ENCODE measurements at places on chromosomes 6 and 20. TPM values are rescaled to one million over a fixed set of nuclear protein-coding genes. Genes with fewer than 3 reads are reported as not detected.

- no peaks in the 10 kb centered on the region for H3K27me3 ChIP-seq
- H3K27ac ChIP-seq = peak overlapping the region; percentile 53
- peaks cover 38% of the 10 kb centered on the region for H3K4me1 ChIP-seq
- DNase-seq = peak; percentile 17
- no peak overlapping the region for H3K4me3 ChIP-seq
Measured at GRCh38 chr6:142773324-142773723, 171.7 kb downstream of the HIVEP2 start.

DNA sequence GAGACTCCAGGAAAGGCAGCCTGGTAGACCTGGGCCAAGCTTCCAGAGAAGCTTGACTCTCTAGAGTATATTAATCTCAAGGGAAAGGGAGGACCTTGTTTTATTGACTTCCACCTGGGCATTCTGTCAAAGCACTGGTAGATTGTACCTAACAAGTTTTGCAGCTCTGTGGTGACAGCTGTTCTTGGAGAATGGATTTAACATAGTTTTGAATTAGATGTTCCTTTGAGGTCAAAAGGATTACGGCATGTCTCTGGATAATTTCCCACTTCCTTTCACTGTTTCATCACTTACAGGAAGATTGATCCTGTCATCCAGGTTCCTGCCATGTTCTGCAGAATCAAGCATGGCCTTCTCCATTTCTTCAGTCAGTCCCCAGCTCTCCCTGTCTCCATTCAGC is 246.0 kb downstream of the PHACTR1 start:
- H3K27ac ChIP-seq = no peak overlapping the region
- no peak overlapping the region for H3K4me3 ChIP-seq
- H3K27me3 ChIP-seq = peaks cover 5% of the 10 kb centered on the region
- H3K4me1 ChIP-seq = peaks cover 7% of the 10 kb centered on the region

DNA sequence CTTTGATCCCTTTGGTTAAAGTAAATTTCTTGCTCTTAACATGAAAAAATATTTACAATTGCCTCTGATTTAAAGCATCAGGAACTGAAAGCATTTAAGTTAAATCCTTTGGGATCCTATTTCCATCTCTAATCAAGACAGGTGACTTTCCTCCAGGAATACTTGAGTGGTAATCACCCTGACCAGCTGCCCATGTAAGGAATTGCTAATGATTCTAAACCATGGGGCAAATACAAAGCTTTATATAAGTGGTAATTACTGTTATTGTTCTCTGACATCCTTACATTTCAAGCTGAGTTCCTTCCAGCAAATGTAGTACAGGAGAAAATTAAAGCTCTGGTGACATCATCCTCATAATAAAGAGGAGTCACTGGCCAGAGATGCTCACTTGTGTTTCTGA is 100.6 kb downstream of the CRYBG1 start:
- H3K4me1 ChIP-seq = no peaks in the 10 kb centered on the region
- no peaks in the 10 kb centered on the region for H3K27me3 ChIP-seq
- no peaks in the 10 kb centered on the region for H3K36me3 ChIP-seq
- H3K4me3 ChIP-seq = no peak overlapping the region
- DNase-seq = no peak

DNA sequence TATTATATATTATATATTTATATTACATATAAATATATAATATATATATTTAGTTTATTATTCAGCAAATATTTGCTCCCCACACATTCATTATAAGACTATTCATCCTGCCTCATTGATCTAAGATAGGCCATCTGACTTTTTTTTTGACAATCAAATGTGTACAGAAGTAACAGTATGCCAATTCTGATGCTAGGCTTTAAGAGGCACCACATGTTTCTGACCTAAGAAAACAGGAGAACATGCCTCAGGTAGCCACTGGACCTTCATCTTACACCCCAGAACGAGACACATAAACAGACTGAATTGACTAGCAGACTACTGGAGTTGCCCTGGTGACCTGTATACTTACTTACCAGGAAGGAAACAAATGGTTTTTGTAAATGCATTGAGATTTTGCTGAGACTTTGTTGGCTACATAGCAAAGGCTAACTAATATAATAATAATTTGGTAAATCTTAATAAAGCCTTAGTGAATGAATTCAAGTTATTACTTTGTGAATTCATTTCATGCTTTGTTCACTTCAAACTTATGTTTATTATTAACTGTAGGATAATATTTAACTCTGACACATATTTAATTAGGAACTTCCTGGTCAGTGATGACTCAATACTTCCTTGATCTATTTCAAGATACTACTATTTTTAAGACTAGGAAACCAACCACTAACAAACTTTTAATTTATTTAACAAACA is 13.4 kb upstream of the MYO6 start:
- no peak for DNase-seq
- H3K27me3 ChIP-seq = no peaks in the 10 kb centered on the region
- H3K36me3 ChIP-seq = no peaks in the 10 kb centered on the region
- H3K4me1 ChIP-seq = no peaks in the 10 kb centered on the region

GRCh38 chr20:11274141-11274594 is 600.4 kb upstream of the JAG1 start:
- H3K27ac ChIP-seq = no peak overlapping the region
- H3K27me3 ChIP-seq = no peaks in the 10 kb centered on the region
- no peak for DNase-seq
- no peak overlapping the region for H3K4me3 ChIP-seq
- no peaks in the 10 kb centered on the region for H3K4me1 ChIP-seq

- no peak overlapping the region for H3K4me3 ChIP-seq
- no peaks in the 10 kb centered on the region for H3K27me3 ChIP-seq
- no peak overlapping the region for H3K27ac ChIP-seq
- no peaks in the 10 kb centered on the region for H3K4me1 ChIP-seq
- no peak for DNase-seq
- H3K36me3 ChIP-seq = no peaks in the 10 kb centered on the region
Measured at GRCh38 chr6:22925304-22925835, 356.0 kb downstream of the HDGFL1 start.

DNA sequence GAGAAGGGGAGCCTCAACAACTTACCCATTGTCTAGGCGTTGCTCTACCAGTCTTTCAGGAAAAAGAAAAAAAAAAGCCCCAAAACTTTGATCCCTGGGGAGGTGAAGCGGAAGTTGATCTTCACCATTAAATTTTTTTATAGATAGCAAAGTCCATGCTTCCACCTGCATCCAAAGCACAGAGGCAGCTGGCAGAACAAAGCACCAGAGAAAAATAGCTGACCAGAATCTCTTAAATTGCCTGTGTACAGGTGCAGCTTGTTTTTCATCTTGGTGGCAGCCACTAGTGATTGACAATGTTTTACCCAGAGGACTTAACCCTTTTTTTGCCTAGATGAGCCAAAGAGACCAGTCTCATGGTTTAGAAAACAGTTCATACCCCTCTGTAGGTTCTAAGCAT is 86.0 kb downstream of the MYB start:
- no peaks in the 10 kb centered on the region for H3K36me3 ChIP-seq
- no peaks in the 10 kb centered on the region for H3K4me1 ChIP-seq
- H3K27me3 ChIP-seq = no peaks in the 10 kb centered on the region
- no peak overlapping the region for H3K27ac ChIP-seq

GRCh38 chr20:58482416-58482815 is 32.8 kb downstream of the APCDD1L start:
- H3K27ac ChIP-seq = no peak overlapping the region
- DNase-seq = no peak
- no peak overlapping the region for H3K4me3 ChIP-seq
- no peaks in the 10 kb centered on the region for H3K4me1 ChIP-seq
- H3K27me3 ChIP-seq = no peaks in the 10 kb centered on the region

DNA sequence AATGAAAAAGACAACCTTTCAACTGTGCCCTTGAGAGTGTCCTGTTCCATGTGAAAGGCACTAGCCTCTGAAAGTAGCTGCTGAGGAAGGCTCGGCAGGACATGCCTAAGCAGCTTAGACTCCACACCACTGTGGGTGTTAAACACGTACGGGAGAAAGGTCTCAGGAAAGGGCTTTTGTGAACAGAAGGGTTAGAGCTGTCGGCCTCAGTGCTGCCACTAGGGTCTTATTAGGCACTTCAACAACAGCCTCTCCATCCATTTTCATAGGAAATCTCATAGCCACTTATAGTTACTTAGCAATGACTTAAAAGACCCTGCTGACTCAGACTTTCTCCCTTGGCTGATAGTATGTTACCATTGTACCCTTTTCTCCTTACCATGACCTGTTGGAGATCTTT is 662.8 kb downstream of the TBC1D32 start:
- H3K27ac ChIP-seq = no peak overlapping the region
- H3K36me3 ChIP-seq = no peaks in the 10 kb centered on the region
- H3K4me1 ChIP-seq = no peaks in the 10 kb centered on the region
- no peaks in the 10 kb centered on the region for H3K27me3 ChIP-seq

- H3K27me3 ChIP-seq = no peaks in the 10 kb centered on the region
- no peaks in the 10 kb centered on the region for H3K36me3 ChIP-seq
- no peak for DNase-seq
- H3K27ac ChIP-seq = no peak overlapping the region
- no peak overlapping the region for H3K4me3 ChIP-seq
- no peaks in the 10 kb centered on the region for H3K4me1 ChIP-seq
Measured at GRCh38 chr20:42442716-42443115, 747.0 kb downstream of the PTPRT start.

DNA sequence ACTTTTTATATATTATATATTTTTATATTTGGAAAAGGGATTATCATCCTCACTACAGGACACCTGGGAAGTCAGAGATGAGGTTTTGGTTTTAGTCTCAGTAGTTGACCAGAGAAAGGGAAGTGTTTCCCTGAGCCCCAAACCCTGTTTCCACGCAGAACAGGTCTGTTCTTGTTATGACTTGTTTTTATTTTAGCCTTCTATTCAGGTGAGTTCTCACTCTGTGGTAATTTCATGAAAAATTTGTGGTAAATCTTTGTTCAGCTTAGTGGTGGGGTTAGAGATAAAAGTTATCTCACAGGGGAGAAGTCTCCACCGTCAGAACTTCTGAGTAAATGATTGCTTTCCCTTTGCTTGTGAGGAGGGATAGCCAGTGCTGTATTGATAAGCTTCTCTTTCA is 224.9 kb downstream of the FARS2 start:
- H3K4me3 ChIP-seq = no peak overlapping the region
- no peak for DNase-seq
- H3K4me1 ChIP-seq = no peaks in the 10 kb centered on the region

DNA sequence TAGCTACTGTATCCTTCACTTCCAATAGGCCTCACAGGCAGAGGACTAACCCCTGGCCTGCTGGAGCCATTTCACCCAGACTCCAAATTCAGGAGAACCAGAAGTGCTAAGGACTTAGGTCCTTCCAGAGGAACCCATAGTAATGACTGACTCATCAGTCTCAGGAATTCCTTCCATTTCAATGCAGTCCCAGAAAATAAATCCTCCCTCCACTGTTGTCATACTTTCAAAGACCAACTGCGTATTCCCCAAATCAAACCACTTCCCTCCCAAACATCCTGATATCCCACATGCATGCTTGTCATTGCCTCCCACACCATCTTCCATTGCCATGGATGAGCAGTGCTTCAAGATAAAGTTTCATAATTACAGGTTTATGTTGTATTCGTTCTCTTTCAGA is 31.8 kb upstream of the NT5E start:
- H3K36me3 ChIP-seq = no peaks in the 10 kb centered on the region
- no peaks in the 10 kb centered on the region for H3K27me3 ChIP-seq
- no peak overlapping the region for H3K27ac ChIP-seq
- H3K4me3 ChIP-seq = no peak overlapping the region
- DNase-seq = no peak
- no peaks in the 10 kb centered on the region for H3K4me1 ChIP-seq

DNA sequence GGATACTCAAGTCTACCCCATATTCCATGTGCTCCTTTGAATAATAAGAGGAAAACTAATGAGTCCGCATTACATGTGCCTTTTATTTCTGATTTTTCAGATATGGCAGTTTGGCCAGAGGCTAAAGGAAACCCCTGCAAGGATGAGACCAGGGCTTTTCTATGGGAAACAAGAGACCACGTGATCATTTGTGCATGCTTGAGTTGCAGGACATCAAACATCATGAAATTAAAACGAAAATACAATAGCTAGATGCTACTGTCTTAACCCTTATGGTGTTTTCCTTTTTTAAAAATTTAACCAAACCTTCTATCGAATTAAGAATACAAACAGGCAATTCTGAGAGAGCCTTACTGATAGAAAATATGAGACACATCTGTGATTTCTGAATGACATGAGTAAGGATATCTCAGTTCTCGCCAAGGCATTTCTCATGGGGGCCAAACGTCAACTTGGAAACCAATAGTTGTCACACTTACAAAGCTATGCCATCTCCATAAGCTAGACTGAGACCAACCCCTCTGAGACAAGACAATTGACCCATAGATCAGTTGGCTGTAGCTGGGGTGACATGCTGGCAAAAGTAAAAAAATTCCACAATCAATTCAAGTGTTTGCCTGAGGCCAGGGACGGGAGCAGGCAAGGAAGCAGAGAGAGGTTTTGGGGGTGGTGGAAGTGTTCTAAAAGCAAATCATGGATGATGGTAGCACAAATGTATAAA is 52.8 kb downstream of the RIPOR2 start:
- peak overlapping the region; percentile 42 for H3K27ac ChIP-seq
- H3K36me3 ChIP-seq = peaks cover 37% of the 10 kb centered on the region
- H3K4me1 ChIP-seq = peaks cover 96% of the 10 kb centered on the region
- H3K4me3 ChIP-seq = no peak overlapping the region
- no peaks in the 10 kb centered on the region for H3K27me3 ChIP-seq
- no peak for DNase-seq

- no peaks in the 10 kb centered on the region for H3K4me1 ChIP-seq
- no peak overlapping the region for H3K27ac ChIP-seq
- H3K27me3 ChIP-seq = no peaks in the 10 kb centered on the region
- no peak overlapping the region for H3K4me3 ChIP-seq
- H3K36me3 ChIP-seq = no peaks in the 10 kb centered on the region
- DNase-seq = no peak
Measured at GRCh38 chr6:168247443-168248147, 72.0 kb downstream of the DACT2 start.

GRCh38 chr20:53708129-53708968 is 114.7 kb upstream of the ZNF217 start:
- DNase-seq = peak; percentile 24
- peak overlapping the region; percentile 3 for H3K27ac ChIP-seq
- H3K27me3 ChIP-seq = no peaks in the 10 kb centered on the region
- peaks cover 39% of the 10 kb centered on the region for H3K4me1 ChIP-seq
- H3K4me3 ChIP-seq = no peak overlapping the region

DNA sequence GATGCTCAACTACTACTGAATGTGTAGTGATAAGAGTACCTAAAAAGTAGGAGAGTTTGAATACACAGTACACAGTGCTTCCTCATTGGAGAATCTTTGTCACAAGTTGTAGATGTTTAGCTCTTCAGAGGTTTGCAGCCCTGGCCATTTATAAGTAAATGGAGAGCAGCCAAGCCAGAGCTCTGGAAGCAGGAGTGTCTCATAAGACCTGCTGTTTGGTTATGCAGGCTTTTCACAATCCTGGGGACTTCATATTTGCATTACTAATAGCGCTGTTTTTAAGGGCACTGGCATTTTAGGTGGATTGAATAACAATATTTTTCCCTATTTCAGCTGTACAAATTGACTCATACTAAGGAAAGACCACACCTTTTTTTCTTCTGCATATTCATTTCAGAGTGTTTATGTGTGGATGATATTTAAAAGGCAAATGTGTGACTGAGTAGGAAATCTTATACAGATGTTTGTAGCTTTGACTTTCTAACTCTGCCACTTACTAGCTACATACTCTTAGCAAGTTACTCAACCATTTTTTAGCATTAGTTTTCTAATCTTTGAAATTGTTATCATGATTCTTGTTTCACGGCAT is 730.5 kb upstream of the MAP3K7 start:
- H3K36me3 ChIP-seq = no peaks in the 10 kb centered on the region
- H3K27me3 ChIP-seq = no peaks in the 10 kb centered on the region
- H3K27ac ChIP-seq = no peak overlapping the region
- no peaks in the 10 kb centered on the region for H3K4me1 ChIP-seq

RPRD1B gene
- 43.8 TPM for total RNA-seq

DNMT3B gene
- total RNA-seq = 0.47 TPM

OLIG3 gene
- not detected for total RNA-seq

GPSM3 gene
- 313 TPM for total RNA-seq

PPP1R16B gene
- 54.3 TPM for total RNA-seq
